ENCODE measurements at places on chromosomes 6 and 20.

GRCh38 chr6:170093658-170094596, 197.0 kb downstream of the DLL1 start:
- no peak for DNase-seq

- DNase-seq, result no peak
These were observed 35.8 kb downstream of the ZBTB9 start for GRCh38 chr6:33490198-33490597.

GRCh38 chr6:20664250-20664649, 130.0 kb downstream of the CDKAL1 start:
- DNase-seq, result no peak

DNA sequence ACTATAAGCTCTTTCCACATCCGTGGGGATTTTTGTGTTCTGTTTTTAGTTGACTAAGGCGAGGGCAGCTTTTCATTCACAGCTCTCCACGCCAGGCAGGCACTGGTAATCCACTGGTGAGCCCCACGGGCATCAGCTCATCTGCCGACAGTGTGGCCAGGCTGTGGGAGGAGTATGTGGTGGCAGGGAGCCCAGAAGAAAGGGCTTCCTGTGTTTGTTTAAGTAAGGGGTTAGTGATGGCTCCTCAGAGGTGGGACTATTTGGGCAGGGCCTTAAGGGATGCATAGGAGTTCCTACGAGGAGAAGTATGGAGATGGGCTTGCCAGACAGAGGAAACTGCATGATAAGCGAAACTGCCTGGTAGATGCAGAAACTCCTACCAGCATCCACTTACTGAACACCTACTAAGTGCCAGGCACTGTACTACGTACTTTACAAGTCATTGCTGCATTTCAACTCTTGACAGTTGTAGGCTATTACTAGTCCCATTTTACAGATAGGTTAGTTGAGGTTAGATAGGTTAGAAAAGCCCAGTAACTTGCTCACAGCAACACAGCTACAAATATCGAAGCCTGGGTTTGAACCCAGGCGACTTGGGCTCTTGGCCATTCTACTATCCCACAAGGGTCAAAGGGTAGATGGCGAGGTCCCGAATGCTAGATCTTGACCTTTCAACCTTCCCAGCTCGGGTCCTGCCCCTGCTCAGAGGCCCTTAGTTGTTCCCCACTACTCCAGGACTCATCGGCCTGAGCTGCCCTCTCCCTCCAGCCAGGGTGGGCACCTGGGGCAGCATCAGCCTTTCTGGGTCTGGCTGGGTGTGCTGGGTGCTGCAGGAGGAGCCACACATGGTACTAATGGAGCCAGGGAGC, 55.1 kb downstream of the CEBPB start:
- DNase-seq, result no peak

GRCh38 chr6:111844376-111844775, 28.9 kb downstream of the FYN start:
- DNase-seq, result no peak

GRCh38 chr20:37711994-37712964, 18.4 kb downstream of the CTNNBL1 start:
- DNase-seq, result no peak

DNA sequence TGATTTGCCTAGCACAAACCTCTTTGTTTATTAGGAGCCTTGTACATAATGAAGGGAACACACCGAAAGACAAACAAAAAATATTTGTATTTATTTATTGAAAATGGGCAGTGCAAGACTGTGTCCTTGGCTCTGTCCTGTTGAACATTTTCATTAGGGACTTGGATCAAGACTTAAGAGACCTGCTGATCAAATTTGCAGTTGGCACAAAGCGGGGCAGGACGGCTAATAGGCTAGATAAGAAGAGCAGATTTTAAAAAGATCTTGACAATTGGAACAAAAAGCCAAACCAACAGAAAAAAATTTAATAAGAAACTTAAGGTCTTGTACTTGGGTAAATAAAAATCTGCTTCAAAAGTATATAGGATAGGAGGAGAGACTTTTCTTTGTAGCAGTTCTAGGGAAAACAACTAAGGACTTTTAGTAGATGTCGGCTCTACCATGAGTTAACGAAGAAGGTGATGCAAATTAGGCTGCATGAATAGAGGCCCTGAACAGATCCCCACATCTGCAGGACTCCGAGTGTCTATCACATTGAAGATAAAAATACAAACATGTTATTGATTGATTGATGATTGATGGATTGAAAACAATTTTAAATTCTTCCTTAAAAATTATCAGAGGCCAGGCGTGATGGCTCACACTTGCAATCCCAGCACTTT, 124.1 kb upstream of the SPACA1 start:
- no peak for DNase-seq

DNA sequence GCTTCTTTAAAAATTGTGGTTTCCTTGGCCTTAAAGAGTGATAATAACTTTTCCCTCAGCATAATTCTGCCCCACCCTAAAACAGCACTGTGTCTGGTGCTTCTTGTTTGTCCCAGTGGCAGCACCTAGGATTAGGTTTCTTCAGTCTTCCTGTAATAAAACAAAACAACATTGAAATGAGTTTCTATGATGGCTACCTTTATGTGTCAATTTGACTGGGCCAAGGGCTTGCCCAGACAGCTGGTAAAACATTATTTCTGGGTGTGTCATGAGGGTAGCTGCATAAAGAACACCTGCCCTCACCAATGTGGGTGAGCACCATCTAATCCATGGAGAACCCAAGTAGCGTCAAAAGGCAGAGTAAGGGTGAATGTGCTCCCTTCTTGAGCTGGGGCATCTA, 117.8 kb downstream of the QRSL1 start:
- DNase-seq, result no peak

- no peak for DNase-seq
These were observed 64.3 kb downstream of the FNDC1 start for GRCh38 chr6:159233365-159234101.

- peak; percentile 73 for DNase-seq
These were observed 1.5 kb downstream of the SIGLEC1 start for GRCh38 chr20:3710703-3711483.

- DNase-seq, result no peak
These were observed 148.4 kb upstream of the EYA4 start for GRCh38 chr6:133092771-133093170.

- no peak for DNase-seq
These were observed 52.6 kb downstream of the EFCAB8 start for GRCh38 chr20:32911355-32911754.

DNA sequence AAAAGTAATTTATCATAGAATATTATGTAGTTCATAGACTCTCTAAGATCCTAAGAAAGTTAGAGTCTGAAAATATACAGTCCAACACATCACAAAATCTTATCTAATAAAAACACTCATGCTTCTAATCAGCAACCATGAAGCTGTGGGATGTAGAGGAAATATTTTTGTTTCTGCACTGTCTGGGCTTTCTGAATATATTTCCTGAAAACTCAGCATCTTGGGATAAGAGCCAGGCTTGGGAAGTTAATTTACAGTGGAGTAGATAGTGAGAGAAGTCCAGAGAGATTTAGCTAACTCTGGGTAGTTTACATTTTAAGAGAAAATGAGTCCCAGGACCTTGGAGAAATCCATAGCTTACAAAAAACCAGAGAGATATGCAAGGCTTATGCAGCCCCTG, 150.4 kb upstream of the BMP5 start:
- DNase-seq, result no peak

DNA sequence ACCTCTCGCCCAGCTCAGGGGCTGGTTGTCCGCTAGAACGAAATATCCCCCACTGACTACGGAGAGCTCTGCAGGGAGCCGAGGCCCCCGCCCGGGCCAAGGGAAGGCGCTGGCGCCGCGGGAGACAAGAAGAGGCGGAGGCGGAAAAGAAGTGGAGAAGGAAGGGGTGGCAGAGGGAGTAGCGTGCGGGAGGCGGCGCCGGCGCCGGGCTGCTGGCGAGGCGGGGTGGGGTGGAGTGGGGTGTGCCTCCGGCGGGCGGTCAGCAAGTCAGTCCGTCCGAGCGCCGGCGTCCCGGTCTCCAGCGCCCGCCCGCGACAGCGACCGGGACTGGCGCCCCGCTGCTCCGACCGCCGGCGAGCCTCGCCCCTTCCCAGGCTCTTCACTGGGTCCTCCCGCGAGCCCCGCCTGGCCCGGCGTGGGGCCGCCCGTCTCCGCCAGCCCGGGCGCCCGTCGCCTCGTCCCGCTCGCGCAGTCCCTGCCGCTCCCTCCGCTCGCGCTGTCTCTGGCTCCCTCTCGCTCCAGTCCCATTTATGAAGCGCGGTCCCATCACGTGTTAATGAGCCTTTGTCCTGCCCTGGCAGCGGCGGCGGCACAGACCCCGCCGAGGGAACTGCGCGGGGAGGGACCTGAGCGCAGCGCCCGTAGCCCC, at the start of gene CNR1:
Gene CNR1 (minus strand): TSS at position 504 of the 649 bp plus-strand sequence. CDS start 21,073 bp downstream, outside the sequence.
- DNase-seq, result no peak

- DNase-seq, result no peak
These were observed 1.2 kb downstream of the NCOA5 start for GRCh38 chr20:46088409-46089166.

- no peak for DNase-seq
These were observed 27.8 kb downstream of the SPATA2 start for GRCh38 chr20:49887251-49888211.

DNA sequence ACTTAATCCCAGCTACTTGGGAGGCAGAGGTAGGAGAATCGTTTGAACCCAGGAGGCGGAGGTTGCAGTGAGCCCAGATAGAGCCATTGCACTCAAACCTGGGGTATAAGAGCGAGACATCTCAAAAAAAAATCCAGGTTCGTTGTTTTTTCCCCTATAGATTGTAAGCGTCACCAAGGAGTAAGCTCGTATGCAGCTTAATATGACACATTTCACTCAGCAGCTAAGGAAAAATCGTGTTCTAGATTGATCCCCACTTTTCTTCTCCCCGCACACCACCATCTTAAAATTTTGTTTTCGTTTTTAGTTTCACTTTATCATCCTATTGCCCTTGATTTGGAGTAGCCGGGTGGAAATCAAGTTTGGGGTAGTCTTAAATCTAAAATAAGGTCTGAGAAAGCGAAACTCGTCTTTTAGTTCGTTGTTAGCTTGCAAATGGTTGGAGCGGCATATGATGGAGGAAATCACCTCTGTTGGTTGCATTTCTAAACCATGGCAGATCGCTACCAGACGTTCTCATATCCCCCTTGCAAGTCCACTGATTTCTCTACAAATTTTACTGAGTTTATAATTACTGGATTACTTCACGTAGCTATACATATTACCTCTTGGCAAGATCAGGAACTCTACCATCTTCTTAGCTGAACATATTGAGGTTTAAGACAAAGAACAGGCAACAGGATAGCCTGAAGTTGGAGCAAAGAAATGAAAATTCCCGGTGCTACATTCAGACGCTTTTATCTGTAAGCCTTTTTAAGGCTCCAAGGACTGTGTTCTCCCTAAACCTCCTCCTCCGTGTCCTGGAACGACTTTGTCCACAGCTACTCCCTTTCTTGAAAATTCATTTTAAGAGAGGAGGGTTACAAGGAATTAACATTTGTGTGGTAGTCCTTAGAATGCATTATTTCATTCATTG, 91.1 kb upstream of the BTN3A2 start:
- no peak for DNase-seq

DNA sequence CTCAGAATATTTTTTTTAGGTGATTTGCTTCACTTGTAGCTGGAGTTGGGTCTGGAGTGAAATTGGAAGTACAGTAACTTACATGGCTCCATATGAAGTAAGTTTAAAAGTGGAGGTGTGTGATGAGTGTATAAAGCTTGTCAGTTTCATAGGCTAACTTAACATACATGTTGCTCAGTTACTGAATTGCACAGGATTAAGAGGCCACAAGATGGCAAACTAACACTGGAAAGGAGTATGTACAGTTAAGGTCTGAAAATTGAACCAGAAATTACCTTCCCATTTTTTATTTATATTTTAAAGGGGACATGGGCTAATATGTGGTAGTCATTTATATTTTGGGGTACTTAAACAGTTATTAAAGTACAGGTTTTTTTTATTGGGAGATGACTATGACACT, 45.3 kb upstream of the SMIM8 start:
- DNase-seq, result no peak

GRCh38 chr6:13383328-13384163, 55.2 kb upstream of the TBC1D7 start:
- no peak for DNase-seq

- no peak for DNase-seq
These were observed 123.3 kb upstream of the DUSP22 start for GRCh38 chr6:168865-169455.

DNA sequence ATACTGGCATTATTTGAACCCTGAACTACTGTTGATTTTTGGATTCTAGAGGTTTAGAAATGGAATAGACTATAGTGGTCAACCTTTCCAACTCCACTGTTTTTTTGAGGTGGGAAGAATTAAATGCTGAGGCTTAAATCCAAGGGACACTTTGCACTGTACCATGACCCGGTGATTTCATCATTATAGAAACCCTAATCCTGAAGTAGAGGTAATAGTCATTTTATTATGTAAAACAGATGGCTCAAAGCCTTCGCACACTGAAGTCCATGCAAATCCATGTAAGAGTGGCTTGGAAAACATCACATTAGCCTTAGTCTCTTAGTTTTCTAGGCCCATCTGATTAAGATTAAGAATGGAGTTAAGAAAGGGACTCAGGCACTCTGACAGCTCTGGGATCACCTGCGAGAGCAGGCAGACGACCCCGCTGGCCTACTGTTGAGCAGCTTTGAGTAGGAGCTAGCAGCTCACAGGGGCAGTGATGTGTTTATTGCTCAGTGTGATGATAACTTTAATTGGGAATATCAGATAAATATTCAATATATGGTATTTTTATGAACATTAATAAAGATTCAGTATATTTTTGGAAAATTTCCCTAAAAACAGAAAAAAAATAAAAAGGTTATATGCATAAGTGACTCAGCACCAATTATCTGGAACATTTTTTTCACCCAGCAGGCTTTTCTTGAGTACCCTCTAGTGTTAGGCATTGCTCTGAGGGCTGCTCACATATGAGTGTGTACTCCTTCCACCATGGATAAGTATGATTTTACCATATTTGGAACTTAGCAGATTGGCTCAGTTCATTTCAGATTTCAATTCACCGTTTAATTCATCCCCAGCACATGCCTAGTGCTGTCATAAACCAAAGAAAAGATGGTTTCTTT, 13.4 kb downstream of the SLX4IP start:
- DNase-seq, result no peak

- DNase-seq, result no peak
These were observed 331 bp upstream of the UFL1 start for GRCh38 chr6:96521306-96521643.

DNA sequence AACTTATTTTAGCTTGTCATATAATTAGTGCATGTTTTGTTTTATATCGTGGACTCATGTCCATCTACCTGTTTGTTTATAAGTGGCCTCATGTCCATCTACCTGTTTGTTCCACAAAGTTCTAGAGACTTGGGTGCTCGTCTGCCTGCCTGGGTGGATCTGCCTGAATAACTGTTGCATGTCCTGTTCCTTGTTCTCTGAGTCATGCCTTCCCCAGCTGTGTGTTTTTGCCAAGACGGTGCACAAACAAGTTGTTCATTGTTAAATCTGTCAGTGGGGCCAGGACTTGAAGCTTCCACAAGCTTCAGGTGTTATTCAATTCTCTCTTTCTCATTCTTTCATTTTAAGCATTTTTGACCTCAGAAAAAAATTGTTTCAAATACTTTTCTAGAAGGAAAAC, 358.0 kb upstream of the CITED2 start:
- DNase-seq, result no peak

DNA sequence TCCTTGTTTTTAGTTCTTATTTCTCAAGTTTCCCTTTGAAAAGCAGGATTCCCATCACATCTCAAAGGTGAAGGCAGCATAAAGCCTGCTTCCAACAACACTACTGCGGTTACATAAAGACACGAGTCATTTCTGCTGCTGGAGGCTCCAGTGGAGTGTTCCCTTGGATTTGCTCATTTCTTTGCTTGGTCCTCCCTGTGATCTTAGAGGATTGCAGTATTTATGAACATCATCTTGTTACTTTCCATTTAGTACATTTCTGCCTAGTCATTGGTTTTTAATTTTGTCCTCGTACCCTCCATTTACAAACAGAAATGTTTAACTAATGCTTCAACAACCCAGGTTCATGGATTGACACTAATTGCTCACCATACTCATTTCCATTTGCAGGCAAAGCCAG, 298.8 kb downstream of the ZNF217 start:
- DNase-seq, result no peak

Measured in stimulated activated CD4-positive, alpha-beta T cell treated with anti-CD3 and anti-CD28 coated beads, Interleukin-1b, Interleukin-23, amount 100 ng/mL, for 4 hours (primary cell).